Sciatic nerve (tissue), 2 donors: ENCODE measurements at places on chromosomes 12 and 14.

- peak; percentile 39 for DNase-seq
These were observed 1.9 kb downstream of the CLIP1 start for GRCh38 chr12:122420471-122421162.

DNA sequence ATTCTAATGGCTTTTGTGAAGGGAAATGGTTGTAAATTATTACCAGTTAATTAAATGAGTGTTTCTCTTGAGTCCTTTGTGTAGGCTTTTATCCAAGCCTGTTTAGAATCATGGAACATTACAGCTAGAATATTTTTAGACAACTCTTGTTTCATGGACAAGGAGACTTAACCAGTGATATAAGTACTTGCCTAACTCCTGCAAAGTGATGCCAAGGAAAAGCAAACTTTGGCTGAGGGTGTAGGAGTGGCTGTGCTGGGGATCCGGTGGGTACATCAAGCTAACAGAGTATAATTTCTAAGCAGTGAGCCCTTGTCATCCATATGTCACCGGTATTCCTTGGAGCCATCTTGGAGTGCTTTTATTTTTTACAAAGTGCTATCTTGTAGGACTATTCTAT, 61.5 kb downstream of the PRKCH start:
- DNase-seq, result no peak

DNA sequence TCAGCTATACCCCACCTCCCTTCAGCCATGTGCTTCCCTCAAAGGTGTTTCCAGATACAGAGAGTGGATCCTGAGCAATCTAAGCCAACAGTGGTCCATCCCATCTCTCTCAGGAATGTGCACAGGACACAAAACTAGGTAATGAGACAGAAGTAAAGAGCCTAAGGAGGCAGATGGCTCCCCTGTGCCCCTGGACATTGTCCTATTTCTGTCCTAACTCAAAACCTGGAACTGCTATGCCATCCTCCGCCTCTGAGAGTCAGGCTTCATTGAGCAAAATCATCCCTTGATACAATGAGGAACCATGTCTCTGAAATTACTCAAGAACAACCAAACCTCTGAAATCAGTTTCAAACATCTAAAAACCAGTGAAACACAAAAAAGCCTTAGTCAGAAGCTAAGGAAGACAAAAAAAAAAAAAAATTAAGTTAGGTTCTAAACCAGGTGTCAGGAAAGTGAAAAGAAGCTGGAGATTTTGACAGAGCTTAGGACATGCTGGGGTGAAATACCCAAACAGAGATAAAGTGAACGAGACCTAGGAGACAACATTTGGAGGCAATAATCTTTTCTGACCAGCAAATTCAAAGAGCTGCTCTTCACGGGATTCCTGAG, 200.3 kb upstream of the PLEKHG7 start:
- no peak for DNase-seq

- DNase-seq, result no peak
These were observed 513 bp downstream of the BCAT1 start for GRCh38 chr12:24948420-24948756.

DNA sequence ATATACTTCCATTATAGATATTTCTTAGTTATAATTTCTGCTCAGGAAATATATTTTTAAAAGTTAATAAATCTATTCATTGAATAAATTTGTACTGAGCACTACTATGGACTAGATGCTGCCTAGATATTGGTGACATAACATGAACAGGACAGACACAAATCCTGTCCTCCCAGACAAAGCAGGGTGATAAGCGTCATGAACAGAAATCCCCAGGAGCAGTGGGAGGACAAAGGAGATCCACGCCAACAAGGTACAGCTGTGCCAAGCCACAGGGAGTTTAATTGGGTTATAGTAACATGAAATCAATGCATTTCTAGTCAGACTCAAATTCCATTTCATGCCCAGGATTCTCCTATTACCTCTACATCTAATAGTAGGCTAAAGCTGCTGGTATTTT, 171.8 kb upstream of the CPNE8 start:
- DNase-seq, result no peak

- DNase-seq, result no peak
These were observed 14.7 kb downstream of the ITGA5 start for GRCh38 chr12:54404061-54405004.

DNA sequence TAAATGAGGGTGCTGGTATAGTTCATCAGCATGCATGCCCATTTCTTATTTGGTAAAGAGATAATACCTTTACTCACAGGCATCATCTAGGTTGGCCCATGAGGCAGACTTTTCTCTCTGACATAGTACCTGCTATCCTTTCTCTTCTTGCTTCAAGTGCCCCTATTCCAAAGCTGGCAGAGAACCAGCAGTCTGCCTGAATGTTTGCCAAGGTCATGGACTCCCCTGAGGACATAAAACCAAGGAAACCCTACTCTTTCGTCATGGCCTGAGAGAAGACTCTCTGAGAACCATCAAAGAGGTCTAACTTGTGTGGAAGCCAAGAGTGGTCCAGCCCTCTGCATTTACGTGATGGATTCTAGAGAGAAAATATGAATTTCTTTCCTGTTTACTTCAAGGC, 11.9 kb downstream of the PPP1R36 start:
- DNase-seq, result no peak

DNA sequence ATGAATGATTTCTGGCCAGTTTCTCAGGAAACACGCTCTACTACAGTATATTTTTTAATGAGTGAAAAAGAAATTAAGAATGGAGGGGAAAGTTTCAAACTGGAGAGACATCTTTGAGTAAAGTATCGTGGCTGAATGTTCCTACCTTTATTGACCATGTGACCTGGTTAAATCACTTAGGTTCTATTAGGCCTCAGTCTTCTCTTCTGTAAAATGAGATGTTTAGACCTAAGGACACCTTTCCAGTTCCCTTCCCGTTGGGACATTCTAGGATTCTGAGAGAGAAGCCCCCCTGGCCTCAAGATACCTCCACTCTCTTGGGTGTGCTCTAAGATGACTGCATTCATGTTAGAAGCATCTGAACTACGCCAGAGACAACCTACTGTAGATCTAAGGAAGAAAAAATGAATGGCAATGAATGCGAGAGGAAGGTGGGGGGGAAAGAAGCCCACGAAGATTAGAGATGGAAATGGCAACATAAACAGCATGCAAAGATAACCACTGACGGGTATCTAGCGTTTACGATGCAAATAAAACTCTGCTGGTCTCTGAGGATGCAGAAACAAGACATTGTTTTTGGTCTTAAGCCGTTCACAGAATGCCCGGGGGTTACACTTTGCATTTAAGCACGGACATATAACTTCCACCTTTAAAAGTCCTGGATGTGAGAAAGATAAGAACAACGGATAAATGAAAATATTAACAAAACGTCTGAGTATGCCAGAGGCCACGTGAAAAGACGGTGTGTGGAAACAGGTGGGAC, 599 bp upstream of the CPSF6 start:
- no peak for DNase-seq

DNA sequence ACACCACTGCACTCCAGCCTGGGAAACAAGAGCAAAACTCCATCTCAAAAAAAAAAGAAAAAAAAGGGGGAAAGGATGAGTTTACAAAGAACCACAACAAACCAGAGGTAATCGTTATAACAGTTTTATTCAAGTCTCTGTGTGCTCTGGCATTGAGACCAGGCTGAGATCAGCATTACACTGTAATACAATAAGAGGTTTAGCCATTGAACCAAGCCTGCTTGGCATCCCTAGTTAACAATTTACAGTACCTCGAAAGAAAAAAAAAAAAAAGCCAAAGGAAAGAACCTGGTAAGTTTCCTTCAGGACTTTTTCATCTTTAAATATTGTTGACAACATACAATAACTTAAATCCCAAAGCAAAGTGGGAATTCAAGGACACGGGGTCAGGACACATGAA, 80.7 kb downstream of the TTC9 start:
- DNase-seq, result no peak

GRCh38 chr12:56469007-56469930, 891 bp downstream of the SPRYD4 start:
- DNase-seq, result no peak

DNA sequence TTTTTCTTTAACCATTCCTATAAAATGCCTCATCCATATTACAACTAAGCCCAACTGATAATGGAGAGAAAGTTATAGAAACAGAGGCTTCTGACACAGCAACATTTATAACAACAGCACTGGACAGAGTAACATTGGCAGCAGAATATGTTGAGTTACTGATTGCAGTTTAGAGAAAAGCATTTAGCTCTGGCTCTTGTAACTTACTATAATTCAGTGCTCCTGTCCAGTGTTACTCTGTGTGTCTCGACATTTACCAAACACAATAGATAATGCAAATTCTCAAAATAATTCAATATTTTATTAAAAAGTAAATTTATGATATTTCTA, 356.1 kb downstream of the CEP128 start:
- DNase-seq, result no peak

DNA sequence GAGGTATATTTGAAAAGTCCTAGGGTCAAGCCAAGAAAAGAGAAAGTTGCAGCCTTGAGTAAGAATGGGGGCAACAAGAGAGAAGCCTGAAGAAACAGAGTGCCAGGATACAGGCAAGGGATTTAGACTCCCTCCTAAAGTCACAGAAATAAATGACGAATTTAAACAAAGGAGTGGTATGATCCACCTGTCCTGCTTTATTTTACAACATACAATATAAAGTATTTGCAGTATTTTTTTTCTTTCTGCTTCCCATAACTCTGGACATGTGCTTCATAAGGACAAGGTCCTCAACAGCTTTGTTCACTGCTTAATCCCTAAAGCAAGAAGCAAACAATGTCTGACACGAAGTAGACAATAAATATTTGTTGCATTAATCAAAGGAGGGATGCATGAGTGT, 57.4 kb downstream of the IFNG start:
- no peak for DNase-seq
